Activated CD4-positive, alpha-beta T cell treated with anti-CD3 and anti-CD28 coated beads, Interleukin-2, amount 50 U/mL, for 1 hour (primary cell): ENCODE measurements at places on chromosomes 3 and 15.

DNA sequence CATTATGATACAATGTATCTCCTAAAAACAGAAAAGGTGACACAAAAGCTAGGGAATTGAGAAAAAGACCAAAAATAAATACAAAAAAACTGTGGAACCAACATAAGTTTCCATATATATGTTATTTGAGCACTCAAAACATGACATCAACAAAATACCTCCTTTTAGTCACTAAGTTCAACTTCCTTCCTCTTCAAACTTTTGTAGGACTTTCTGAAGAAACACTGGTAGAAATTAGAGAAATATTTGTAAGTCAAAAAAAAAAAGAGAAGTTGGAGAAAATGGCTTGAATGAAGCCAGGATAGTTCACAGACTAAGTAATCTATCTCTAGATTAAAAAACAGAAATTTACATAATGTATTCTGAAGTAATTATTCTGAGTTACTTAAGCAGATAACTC lies 208.4 kb upstream of the ALCAM start:
- no peak for DNase-seq

GRCh38 chr15:40892447-40893012 lies 1.7 kb upstream of the VPS18 start:
- DNase-seq, result no peak

DNA sequence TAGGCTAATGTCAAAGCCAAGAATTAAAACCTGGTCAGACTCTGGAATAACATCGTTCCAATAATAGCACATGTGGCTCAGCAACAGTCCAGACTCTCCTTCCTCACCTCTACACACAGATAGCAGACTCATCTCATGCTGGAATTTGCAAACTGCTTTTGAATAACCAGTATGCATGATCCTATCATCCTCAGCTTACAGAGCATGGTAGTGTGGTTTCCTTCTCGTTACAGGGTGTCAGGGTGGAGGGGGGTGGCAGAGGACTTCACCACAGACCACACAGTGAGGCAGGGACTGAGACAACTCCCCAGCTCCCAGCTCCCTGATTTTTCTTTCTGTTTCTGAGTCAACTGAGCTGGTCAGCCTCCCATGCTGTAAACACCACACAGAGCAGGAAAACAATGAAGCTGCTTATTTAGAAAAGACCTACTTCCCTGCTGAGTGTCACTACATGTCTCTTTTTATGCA lies 101.6 kb downstream of the RPL22L1 start:
- DNase-seq, result no peak

GRCh38 chr15:84772031-84772430 lies 23.6 kb downstream of the ZNF592 start:
- DNase-seq, result no peak

DNA sequence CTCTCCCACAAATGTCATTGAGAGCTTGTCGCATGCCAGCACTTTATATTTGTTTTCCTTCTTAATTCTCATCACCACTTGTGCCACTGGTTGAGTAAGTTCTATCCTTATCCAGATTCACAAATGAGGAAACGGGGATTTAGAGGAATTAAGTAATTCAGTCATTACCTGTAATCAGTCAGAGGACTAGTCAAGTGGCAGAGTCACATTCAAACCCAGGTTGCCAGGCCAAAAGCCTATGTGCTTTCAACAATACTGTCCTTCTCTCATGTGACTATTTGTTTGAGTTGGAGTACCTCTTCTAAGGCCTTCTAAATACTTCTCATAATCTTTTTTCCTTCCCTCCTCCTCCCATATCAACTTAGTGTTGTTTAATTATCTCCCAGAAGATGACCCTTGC lies 76.9 kb downstream of the THRB start:
- no peak for DNase-seq

GRCh38 chr3:158084651-158085050 lies 21.6 kb downstream of the SHOX2 start:
- DNase-seq, result no peak

GRCh38 chr3:4850928-4851265 lies 128.3 kb upstream of the BHLHE40 start:
- no peak for DNase-seq

GRCh38 chr3:50389414-50389767 lies 30.1 kb upstream of the TMEM115 start:
- DNase-seq, result no peak

DNA sequence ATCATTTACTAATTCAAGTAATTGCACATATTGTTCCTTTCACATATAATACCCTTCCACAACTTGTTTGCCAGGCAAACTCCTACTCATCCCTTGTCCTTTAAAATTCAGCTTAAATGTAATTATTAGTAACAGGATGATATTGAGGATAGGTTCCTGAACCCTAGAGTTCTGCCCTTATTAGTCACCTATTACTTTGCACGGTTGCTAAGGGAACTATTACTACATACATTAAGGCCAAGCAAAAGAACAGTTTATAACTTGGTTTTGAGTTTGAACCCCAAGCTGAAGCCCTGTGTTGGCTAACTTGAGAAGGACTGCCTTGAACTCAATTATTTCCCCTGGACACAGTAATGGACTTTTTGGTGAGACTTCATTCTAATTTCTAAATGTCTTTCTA lies 529.7 kb downstream of the IGSF11 start:
- no peak for DNase-seq

DNA sequence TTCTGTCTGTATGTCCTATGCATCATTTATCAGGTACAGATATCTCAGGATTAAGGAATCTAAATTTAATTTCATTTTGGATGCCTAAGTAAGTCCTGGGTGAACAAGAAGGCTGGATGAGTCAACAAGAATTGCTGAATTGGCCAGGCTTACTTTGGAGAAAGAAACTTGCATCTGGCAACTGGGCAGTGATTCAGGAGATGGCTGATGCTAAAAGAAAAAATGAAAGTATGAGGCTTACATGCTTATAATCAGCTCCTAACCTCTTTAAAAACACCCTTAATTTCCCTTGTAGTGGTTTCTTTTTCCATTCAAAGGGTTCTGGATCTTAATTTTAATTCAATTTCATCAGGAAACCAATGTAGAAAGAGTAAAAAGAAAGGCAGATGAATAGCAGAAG lies 228.8 kb upstream of the PEX5L start:
- no peak for DNase-seq
